Esophagus squamous epithelium (tissue), 5 donors: ENCODE measurements at places on chromosomes 2 and 18.

DNA sequence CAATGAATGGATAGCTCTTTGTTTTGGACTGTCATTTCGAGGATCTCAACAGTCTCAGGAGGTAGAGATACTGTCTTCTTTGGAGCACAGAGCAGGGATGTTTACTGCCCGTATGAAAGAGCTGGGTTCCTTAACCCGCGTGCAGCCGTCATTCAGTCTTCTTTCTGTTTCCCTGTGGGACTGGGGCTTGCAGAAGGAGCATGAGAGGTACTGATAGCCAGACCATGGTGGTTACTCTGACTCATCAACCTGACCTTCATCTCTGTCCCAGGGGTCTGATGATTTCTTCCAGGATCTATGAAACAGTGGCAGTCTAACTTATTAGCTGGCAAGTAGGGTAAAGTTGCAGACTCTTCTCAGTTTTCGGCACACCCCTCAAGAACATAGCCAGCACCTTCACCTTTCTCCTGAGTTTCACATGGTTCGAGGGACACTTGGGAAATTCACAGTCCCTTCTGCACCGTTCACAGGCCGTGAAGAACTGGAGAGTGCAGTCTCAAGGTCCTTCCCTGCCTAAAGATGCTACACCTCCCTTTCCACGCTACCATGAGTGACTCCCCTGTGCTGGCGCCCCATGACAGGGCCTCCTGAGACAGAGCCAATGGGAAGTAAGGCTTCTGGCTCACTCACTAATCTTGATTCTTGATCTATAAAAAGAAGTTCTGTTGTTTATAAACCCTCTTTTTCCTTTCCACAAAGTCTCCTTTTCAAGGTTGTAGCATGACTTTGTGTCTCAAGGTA, 226.2 kb downstream of the MC4R start:
- DNase-seq, result no peak

GRCh38 chr18:64645753-64646152, 496.9 kb upstream of the LINC00305 start:
- no peak for DNase-seq

- DNase-seq, result no peak
These were observed 159.0 kb downstream of the ZFP36L2 start for GRCh38 chr2:43067254-43068040.

DNA sequence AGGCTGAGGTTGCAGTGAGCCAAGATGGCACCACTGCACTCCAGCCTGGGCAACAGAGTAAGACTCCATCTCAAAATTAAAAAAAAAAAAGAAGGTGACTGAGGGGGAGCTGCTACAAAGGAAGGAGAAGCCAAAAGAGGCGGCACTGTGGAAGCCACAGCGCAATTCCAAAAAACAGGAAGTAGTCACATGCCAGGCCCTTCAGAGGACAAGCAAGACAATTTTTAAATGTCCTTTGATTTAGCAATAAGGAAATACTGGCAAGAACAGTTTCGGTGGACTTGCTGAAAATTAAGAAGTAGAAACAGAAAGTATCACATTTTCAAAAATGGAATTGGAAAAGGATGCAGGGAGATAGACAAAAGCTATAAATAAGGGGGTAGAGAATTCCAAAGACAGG, 122.8 kb downstream of the OSBPL1A start:
- DNase-seq, result no peak

GRCh38 chr18:389658-390357, 110.7 kb downstream of the COLEC12 start:
- DNase-seq, result no peak

DNA sequence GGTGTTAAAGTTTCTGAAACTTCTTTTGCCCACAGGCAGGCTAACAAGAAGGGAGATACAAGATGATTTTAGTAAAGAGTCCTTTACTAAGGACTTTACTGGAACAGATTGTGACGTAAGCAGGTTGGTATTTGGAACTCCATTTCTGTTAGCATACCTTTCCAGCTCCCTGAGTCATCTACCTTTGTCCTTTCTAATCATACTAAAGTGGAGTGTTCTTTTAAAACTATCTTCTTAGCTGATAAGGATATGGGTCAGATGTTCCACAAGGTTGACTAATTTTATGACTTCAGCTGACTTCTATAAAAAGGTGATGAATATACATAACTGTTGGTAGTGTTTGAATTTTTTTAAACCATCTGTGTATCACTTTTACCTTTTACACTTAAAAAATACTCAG, 21.1 kb downstream of the UGP2 start:
- DNase-seq, result no peak
